ENCODE measurements at places on chromosomes 2 and 18.

DNA sequence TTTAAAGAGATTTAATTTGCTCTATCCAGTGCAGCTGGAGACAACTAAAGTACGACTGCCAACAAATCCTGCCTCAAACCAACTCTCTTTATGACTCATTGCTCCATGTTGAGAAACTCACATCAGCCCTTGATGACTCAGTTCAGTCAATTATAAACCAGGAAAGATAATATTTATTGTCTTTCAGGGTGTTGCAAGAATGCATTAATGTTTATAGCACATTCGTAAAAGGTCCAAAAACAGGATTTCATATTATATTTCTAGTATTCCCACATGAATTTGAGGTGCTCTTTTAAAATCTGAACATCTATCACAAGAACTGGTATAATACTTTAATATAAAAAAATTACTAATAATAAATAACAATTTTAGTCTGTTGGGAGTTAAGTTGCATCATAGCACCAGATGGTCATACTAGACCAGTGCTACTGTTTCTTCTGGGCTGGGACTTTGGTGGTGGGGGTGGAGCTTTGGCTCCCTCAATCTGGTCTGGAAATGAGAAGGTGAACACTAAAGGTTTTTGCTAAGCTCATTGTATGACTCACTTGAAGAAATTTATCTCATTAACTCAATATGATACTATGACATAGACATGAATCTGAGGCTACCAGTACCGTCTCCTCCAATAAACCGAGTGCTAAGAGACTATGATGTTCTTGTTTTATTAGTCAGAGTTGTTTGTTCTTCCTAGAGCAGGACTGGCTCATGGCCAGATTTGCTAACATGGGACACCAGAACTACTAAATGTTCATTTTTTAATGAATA, 26.6 kb upstream of the MAP3K20 start:
- DNase-seq, result no peak

- no peak for DNase-seq
Observed at GRCh38 chr18:79445221-79445620, 49.5 kb downstream of the NFATC1 start.

- DNase-seq, result no peak
Observed at GRCh38 chr2:151947813-151948165, 119.6 kb upstream of the ARL5A start.

GRCh38 chr2:20052861-20053281, 1.4 kb upstream of the LAPTM4A start:
- DNase-seq, result no peak

GRCh38 chr2:107007927-107008326, 122.0 kb upstream of the ST6GAL2 start:
- no peak for DNase-seq

- no peak for DNase-seq
Observed at GRCh38 chr2:178860551-178860950, 53.3 kb upstream of the TTN start.

GRCh38 chr2:119650206-119650605, 28.8 kb upstream of the TMEM177 start:
- DNase-seq, result no peak

GRCh38 chr2:200913654-200914053, 24.5 kb downstream of the NIF3L1 start:
- DNase-seq, result no peak

DNA sequence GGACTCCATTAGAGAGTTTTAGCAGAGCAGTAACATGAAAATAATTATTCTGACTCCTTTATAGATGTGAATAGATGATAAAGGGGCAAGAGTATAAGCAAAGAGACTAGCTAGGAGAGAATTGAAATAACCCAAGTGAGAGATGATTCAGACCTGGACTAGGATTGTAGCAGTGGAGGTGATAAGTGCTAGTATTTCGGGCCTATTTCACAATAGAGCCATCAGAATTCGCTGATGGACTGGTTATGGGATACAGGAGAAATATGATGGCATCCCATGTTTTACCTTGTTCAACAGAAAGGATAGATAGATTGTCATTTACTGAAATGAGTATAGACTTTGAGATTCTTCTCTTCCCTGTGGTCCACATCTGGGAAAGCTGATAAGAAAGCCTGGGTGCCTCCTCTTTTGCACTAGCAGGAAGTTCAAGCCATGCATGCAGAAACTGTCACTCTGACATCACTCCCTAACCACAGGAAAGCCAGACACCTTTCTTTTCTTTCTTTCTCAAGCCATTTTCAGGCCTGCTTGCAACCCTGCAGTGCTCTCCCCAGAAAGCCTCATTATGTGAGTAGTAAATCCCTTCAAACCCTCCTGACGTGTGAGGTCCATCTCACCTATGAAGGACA, 25.3 kb downstream of the DYNAP start:
- DNase-seq, result no peak

GRCh38 chr2:65710779-65711295, 278.4 kb upstream of the SPRED2 start:
- no peak for DNase-seq

DNA sequence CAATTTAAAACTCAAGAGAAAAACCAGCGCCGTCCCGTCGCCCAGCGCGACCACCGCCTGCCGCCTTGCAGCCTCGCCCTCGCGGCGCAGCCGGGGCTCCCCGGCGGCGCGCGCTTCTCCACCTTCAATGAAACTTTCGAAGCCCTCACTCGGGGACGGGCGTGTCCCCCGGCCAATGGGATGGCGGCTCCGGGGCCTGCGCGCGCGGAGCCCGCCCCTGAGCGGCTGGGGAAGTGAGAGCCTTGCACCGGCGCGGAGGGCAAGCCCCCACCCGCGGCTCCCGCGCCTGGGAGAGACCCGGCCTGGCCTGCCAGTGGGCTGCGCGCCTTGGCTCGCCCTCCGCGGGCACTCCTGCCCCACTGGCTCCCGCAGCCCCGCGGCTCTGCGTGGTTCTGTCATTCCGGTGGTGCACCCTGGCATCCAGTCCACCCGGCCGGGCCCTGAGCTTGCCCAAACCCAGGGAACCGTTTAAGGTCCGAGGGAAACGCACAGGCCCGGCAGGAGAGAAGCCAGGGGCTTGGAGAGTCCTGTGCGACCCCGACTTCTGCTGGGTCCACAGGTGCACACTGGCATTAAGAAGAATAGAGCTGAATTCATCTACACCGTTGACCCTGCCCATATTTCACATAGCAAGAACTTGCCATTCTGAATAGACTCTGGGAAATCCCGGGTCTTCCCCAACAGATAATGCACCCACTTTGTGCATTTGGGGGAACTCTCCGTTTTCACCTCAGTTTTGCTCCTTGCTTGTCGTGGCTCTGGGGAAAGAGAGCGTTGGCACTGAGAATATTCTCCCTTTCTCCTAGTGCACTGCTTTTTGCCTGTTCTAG, at the start of gene PIEZO2:
Gene PIEZO2 (minus strand): TSS at position 129 of the 830 bp plus-strand sequence. CDS start 981 bp downstream, outside the sequence.
- peak; percentile 81 for DNase-seq

DNA sequence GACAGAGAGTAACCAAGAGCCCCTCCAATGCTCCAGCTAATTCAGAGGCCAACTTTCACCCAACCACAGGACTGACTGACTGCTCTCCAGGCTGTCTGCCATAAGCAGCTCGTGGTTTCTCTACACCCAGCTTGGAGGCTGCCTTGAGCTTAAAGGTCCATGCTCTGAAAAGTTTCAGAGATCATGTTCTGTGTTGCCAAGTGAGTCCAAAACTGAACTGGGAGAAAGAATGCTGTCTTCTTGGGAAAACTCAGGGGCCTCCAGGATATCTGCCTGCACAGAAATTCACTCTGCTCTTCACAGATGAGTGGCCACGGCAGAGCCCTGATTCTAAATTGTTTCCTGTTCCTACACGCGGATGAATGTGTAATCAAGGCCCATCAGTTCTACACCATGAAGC, 51.1 kb downstream of the LPIN2 start:
- no peak for DNase-seq

DNA sequence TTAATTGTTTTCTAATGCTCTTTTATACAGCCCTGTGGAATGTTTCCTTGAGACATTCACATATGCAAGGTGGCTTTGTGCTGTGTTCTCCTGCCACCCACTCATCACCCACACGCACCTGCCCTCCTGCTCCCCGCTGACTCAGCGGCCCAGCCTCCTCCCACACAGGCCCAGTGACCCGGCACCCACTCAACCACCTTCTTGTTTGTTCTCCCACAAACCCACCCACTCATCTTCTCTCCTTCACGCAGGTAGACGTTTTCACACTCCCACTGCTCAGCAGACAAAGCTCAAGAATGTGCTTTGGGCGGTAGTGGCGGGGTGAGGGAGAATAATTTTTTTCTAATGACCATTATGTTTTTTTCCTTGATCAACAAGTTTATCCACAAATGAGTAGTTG, 28.6 kb upstream of the NEMP2 start:
- no peak for DNase-seq

DNA sequence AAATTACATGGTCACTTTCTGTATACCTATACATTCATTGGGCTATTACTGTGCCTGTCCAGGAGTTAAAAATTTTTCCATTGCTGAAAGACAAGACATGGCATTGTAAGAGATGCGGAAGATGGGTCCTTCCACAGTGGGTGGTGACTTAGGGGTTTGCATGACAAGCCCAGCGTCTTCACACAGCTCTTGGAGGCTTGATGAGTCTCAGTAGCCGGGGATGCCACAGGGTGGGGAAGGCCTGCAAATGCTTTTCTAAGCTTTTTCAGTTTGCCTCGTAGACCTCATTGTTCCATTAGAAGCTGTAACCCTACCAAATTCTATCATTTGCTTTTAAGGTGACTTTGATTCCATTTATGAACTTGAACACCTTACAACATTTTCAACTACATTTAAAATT, 18.1 kb upstream of the MAPRE3 start:
- DNase-seq, result no peak

DNA sequence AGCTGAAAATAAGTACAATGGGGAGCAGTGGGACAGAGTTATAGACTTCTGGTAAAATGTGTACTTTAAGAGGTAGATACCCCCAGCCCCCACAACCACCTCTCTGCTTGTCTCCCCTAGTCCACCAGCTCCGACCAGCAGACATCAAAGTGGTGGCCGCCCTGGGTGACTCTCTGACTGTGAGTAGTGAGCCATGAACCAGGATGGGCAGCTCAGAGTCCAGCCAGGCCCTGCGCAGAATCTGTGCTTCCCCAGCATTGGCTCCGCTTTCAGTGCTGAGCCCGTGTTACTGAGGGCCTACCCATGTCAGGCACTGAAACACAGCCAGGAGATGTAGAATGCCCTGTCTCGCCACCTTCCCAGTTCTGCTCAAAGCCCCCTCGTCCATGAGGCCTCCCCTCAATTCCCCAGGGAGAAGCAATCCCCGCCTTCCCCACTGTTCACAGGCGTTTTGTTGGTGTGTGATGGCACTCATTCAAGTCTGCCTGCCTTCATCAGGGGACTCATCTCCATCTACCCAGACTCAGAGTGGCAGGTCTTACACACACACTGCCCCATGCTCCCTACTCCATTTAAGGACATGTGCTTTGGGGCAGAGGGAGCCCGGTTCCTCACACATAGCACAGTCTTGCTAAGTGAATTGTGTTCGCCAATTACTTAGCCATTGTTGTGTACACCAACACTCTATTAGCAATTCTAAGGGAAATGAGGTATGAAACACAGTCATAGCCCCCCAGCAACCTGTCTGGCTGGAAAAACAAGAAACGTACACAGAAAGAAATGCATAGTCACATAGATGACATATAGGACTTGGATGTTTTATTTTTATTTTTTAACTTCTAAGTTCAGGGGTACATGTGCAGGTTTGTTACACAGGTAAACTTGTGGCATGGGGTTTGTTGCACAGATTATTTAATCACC, 122.6 kb downstream of the PLB1 start:
- DNase-seq, result peak; percentile 60

DNA sequence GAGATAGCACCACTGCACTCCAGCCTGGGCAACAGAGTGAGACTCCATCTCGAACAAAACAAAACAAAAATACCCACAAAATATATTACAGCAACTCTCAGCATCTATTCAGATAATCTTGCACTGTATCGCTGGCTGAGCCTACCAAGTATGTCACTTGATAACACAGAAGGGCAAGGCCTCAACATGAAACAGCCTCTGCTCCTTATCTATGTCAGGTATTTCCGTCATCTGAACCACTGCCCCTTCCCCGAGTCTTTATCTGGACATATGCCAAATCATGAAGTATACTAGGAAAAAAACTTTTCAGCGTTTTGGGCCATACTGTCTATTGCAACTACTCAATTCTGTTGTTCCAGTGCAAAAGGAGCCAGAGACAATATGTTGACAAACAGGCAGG, 17.7 kb downstream of the PDIA6 start:
- no peak for DNase-seq

GRCh38 chr2:72940361-72940760, 23.0 kb downstream of the EMX1 start:
- no peak for DNase-seq

- DNase-seq, result no peak
Observed at GRCh38 chr18:32289483-32290075, 99.7 kb downstream of the MEP1B start.

DNA sequence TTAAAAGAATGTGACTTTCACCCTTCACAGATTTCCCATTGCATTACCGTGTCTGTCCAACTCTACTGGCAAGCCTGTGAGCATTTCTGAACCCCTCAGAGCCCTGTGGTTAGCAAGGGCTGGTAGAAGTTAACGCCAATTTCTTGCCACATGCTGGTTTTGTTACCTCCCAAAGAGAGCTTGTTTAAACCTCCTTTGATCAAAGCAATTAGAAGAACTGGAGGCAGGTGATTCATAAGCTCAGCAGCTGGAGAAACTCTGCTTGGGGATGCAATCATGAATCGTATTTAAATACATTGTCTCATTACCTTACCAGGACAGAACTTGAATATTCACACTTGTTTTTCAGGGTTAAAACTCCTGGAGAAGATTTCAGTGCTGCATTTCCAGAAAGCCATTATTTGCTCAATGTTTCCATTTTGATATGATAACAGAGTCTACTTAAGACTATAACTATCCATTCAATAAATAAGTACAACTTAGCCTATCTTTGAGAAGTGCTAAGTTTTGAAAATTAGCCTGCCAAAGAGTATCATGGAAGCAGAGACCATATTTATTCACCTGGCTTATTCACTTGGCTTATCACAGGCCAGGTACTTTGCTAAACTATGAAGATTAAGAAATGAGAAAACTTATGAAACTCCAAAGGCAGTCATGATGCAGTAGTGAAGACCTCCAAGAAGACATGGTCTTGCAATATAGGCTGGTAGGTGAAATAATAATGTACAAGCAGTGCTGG, 292.8 kb downstream of the INSIG2 start:
- DNase-seq, result no peak

DNA sequence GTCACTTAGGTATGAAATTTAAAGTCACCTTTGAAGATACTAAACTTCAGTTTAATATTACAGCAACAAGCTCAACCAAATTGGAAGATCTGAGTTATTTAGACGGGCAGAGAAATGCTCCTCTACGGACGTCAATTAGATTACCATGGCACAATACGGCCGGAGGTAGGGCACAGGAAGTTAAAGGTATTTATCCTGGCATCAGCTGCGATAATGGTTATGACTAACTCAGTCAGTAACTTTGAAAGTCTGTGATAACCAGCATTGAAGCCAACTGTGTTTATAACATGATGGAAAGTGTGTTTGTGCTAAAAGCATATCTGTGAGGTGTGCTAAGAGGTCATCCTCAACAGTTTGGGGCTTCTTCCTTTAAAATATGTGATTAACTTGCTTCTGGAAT, 117.3 kb downstream of the WDSUB1 start:
- DNase-seq, result no peak

- peak; percentile 41 for DNase-seq
Observed at GRCh38 chr2:3172265-3172935, 205.2 kb downstream of the EIPR1 start.

- DNase-seq, result no peak
Observed at GRCh38 chr2:27800856-27801255, 29.3 kb downstream of the MRPL33 start.

Measured in spleen (tissue), 13 donors.